ENCODE measurements at places on chromosomes 3 and 15. TPM values are rescaled to one million over a fixed set of nuclear protein-coding genes. Genes with fewer than 3 reads are reported as not detected.
A peak's percentile ranks its signal among the peaks of the same experiment; 100 is the strongest.

CCDC9B gene
- 0.45 TPM for polyA plus RNA-seq

SPATA12 gene
- polyA plus RNA-seq: 0.93 TPM

H1-8 gene
- not detected for polyA plus RNA-seq

XRN1 gene
- polyA plus RNA-seq: 1.9 TPM

GOLGA6C gene
- 0.14 TPM for polyA plus RNA-seq

PRR23B gene
- polyA plus RNA-seq: not detected

GAP43 gene
- polyA plus RNA-seq: 9.6 TPM

GRCh38 chr3:39804951-39805350, 4.5 kb upstream of the MYRIP start:
- peaks cover 7% of the 10 kb centered on the region for H3K27me3 ChIP-seq
- no peak for DNase-seq
- H3K27ac ChIP-seq: no peak overlapping the region
- H3K4me1 ChIP-seq: no peaks in the 10 kb centered on the region
- H3K4me3 ChIP-seq: no peak overlapping the region

DNA sequence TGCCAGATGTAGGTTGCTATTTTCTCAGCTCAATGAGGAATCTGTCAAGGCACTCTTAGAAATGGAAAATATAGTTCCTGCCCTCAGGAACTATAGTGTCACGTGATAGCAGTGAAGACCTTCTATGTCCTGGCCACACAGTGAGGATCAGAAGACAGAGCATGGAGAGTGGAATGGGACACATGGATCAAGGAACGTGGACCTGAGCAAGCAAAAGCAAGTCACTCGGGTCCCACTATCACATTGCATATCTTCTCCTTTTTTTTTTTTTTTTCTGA, 21.2 kb downstream of the SMAD3 start:
- DNase-seq: no peak
- peaks cover 19% of the 10 kb centered on the region for H3K4me1 ChIP-seq
- no peak overlapping the region for H3K4me3 ChIP-seq
- no peak overlapping the region for H3K27ac ChIP-seq

GRCh38 chr15:25094519-25094918, 139.7 kb downstream of the SNRPN start:
- peaks cover 86% of the 10 kb centered on the region for H3K36me3 ChIP-seq
- H3K27ac ChIP-seq: no peak overlapping the region
- peak; percentile 33 for DNase-seq
- H3K4me1 ChIP-seq: no peaks in the 10 kb centered on the region
- H3K27me3 ChIP-seq: no peaks in the 10 kb centered on the region
- no peak overlapping the region for H3K4me3 ChIP-seq

GRCh38 chr3:39724233-39724846, 85.1 kb upstream of the MYRIP start:
- no peaks in the 10 kb centered on the region for H3K27me3 ChIP-seq
- no peak overlapping the region for H3K27ac ChIP-seq
- H3K4me3 ChIP-seq: no peak overlapping the region
- no peak for DNase-seq
- H3K36me3 ChIP-seq: no peaks in the 10 kb centered on the region

DNA sequence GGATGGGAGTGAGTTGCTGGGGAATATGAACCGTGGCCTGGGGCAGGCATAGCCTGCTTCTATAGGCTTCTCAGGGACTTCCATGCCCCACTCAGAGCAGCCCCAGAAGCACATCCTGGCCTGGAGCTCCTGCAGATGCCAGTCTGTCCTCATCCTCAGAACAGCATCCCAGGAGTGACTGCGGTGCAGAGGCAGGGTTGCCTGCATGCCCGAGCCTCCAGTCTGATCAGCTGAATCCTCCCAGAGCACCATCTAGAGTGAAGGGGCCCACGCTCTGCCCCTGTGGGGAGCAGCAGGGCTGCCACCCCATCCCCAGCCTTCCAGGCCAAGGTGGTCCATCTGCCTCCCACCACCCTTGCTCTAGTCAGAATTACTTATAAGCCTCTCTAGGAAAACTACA, 44.7 kb upstream of the APEH start:
- H3K27ac ChIP-seq: no peak overlapping the region
- no peaks in the 10 kb centered on the region for H3K4me1 ChIP-seq
- H3K36me3 ChIP-seq: no peaks in the 10 kb centered on the region

- H3K27me3 ChIP-seq: no peaks in the 10 kb centered on the region
- H3K27ac ChIP-seq: no peak overlapping the region
- DNase-seq: no peak
Measured at GRCh38 chr3:42430781-42431532, 20.5 kb upstream of the LYZL4 start.

GRCh38 chr3:95813244-95813643, 1001.1 kb upstream of the EPHA6 start:
- no peaks in the 10 kb centered on the region for H3K36me3 ChIP-seq
- H3K4me1 ChIP-seq: no peaks in the 10 kb centered on the region
- H3K4me3 ChIP-seq: no peak overlapping the region
- no peak for DNase-seq
- H3K27ac ChIP-seq: no peak overlapping the region
- H3K27me3 ChIP-seq: no peaks in the 10 kb centered on the region

DNA sequence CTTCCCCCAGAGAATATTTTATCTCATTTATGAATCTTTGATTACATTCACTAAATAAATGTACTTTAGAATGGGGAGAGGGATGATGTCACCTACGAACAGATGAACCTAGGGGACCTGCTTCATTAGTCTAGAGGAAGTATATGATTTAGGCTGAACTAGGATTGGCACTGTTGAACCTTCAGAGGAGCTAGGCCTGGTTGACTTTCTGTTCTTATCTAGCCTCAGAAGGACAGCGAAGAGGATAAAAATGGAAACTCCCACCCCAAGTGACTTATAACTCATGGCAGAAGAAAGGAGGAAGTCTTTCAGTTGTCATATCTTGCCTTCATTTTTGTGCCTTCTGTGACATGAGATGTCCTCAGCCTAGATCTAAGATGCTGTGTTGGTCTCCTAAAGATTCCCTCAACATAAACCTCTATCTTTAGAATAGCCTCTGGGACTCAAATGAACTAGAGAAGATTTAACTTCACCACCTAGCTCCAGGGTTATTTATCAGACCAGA, 42.6 kb downstream of the POLG start:
- no peaks in the 10 kb centered on the region for H3K27me3 ChIP-seq
- no peak overlapping the region for H3K4me3 ChIP-seq
- H3K4me1 ChIP-seq: no peaks in the 10 kb centered on the region
- H3K36me3 ChIP-seq: peaks cover 61% of the 10 kb centered on the region
- no peak for DNase-seq

DNA sequence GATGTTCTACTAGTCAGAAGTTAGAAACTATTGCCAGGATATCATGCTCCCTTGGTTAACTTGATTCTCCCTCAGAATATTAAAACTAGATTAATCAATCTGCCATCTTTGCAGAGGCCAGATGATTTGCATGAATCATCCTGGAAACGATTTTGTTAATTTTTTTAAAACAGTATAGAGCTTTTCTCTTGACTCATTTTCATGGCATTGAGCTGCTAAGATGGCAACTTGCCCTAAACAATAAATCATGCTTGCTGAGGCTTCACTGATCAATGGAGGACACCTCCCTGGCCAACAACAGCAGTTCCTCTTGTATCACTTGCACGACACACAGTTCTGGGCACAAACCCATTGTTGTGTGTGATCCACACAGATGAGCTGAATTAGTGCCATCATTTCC, 109.1 kb downstream of the COL6A6 start:
- no peak overlapping the region for H3K27ac ChIP-seq
- DNase-seq: no peak
- no peaks in the 10 kb centered on the region for H3K27me3 ChIP-seq
- no peaks in the 10 kb centered on the region for H3K36me3 ChIP-seq
- no peaks in the 10 kb centered on the region for H3K4me1 ChIP-seq
- H3K4me3 ChIP-seq: no peak overlapping the region

DNA sequence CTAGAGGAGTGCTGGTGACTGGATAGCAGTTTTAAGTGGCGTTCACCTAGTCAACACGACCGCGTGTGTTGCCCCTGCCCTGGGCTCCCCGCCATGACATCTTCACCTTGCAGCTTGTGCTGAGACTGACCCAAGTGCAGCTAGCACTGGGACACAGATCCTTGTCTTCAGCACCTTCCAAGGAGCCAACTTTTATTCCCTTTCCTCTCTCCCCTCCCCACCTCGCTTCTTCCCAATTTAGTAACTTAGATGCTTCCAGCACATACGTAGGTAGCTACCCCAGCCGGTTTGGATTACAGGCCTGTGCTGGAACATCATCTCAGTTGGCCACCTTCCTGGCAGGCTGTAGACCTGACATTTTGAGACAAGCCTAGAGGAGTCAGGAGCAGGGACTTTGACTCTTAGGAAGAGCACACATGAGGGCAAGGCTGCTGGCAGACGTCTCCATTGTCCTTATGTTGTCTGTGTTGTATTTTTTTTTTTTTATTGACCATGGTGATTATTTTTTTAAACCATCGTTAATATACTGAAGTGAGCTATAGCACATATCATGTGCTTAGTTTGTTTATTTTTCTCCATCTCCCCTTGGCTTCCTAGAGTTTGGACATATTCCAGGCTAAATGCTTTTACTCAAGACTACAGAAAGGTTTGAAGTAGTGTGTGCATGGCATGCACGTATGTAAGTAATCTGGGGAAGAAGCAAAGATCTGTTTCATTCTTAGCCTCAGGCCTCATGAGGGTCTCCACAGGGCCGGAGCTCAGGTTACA, 61.1 kb downstream of the AAGAB start:
- no peak for DNase-seq
- no peak overlapping the region for H3K27ac ChIP-seq
- H3K36me3 ChIP-seq: no peaks in the 10 kb centered on the region
- no peaks in the 10 kb centered on the region for H3K27me3 ChIP-seq
- H3K4me1 ChIP-seq: no peaks in the 10 kb centered on the region
- H3K4me3 ChIP-seq: no peak overlapping the region

GRCh38 chr3:127663151-127663550, 9.6 kb upstream of the ABTB1 start:
- H3K27ac ChIP-seq: no peak overlapping the region
- no peaks in the 10 kb centered on the region for H3K27me3 ChIP-seq
- H3K4me1 ChIP-seq: no peaks in the 10 kb centered on the region
- H3K36me3 ChIP-seq: no peaks in the 10 kb centered on the region
- no peak for DNase-seq
- H3K4me3 ChIP-seq: no peak overlapping the region

Data from H1 (cell line).